Activated T-cell treated with anti-CD3 and anti-CD28 coated beads, Interleukin-2, amount 50 U/mL, for 48 hours (primary cell): ENCODE measurements at places on chromosomes 5 and 9.
A peak's percentile ranks its signal among the peaks of the same experiment; 100 is the strongest.

GRCh38 chr9:77851882-77852595 is 179.6 kb downstream of the GNAQ start:
- no peak for DNase-seq

GRCh38 chr9:2215921-2216441 is 200.8 kb downstream of the SMARCA2 start:
- DNase-seq = no peak

DNA sequence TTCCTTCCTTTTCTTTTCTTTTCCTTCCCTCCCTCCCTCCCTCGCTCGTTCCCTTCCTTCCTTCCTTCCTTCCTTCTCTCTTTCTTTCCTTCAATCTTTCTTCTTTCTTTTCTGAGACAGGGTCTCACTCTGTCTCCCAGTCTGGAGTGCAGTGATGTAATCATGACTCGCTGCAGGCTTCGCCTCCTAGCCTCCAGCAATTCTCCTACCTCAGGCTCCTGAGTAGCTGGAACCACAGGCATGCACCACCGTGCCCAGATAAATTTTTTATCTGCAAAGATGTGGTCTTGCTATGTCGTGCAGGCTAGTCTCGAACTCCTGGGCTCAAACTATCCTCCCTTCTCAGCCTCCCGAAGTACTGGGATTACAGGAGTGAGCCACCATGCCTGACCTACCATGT is 81.4 kb downstream of the SPATA31C2 start:
- DNase-seq = no peak

DNA sequence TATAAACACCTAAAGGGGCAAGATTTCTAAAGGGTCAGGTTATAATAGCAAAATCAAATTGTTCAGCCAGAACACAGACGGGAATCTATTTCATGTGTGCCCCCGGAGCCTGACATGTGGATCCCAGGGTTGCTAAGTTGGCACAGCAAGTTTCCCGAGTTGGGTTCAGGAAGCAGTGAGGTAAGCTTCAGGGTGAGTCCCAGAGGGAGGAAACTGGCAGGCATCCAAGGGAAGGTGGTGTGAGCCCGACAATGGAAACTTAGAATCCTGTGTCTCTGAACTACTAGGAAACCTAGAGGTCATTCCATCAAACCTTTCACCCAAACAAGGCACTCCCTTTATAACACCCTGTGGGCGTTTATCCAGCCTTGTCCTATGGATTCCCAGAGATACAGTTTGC is 98.4 kb downstream of the ADRB2 start:
- DNase-seq = no peak

GRCh38 chr5:74316064-74316603 is 324.4 kb downstream of the ENC1 start:
- DNase-seq = peak; percentile 47

DNA sequence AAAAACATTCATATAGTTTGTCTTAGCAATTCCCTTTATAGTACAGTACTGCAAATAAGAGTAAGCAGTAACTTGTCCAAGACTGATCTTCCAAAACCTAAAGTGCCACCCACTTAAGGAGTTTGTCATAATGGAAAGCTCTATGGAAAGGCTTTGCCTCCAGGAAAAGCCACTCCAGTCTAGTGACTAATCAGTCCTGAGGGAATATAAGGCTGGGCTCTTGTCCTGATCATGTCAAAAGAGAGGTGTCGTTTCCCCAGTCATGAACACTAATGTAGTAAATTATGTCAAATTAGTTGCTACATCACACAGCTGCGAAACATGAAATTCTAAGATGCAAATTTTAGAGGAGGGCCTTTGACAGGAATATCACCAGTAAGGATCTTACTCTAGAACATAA is 271.6 kb downstream of the GABRB2 start:
- DNase-seq = no peak

DNA sequence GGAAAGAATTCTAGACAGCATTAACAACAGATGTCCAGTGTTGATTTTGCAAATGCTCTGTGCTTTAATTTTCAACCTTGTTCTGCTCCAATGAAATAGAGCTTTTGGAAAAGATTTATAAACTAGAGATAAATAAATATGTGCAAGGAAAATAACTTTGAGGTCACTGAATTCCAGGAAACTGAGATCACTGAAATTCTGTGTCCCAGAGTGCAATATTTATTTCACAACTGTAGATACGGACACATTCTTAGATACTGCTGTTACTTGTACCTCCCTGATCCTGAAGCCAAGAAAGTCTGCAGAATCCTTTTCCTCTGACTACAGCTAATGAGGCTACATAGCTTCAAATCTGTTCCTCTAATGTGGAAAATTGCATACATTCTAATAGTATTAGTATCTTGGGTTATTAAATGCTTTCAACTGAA is 222.9 kb downstream of the DOCK8 start:
- no peak for DNase-seq

GRCh38 chr9:111572950-111573604 is 26.4 kb downstream of the PTGR1 start:
- no peak for DNase-seq
